Epithelial cell of prostate (primary cell): ENCODE measurements at places on chromosomes 6 and 20.

GRCh38 chr6:148445116-148445515 lies 102.5 kb downstream of the SASH1 start:
- no peak for DNase-seq

DNA sequence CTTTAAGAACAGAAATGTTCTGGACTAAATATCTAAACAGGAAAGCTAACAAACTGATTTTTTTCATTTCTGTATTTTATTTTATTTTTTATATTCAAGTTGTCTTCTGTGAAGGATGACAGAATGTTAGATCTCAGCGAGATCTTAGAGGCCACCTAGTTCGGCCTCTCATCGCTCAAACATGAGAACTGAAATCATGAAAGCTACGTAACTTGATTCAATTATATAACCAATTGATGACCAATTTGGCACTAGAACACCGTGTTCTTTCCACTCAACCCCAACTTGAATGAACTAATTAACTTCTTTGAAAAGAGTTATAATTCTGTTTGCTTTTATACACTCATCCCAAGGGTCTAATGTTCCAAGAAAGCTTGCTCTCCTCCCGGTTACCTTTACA lies 24.6 kb upstream of the RNF217 start:
- no peak for DNase-seq

GRCh38 chr20:58978351-58979190 lies 2.5 kb upstream of the NELFCD start:
- DNase-seq, result no peak

- DNase-seq, result no peak
Measured at GRCh38 chr20:58017970-58018530, 210.4 kb downstream of the ANKRD60 start.

DNA sequence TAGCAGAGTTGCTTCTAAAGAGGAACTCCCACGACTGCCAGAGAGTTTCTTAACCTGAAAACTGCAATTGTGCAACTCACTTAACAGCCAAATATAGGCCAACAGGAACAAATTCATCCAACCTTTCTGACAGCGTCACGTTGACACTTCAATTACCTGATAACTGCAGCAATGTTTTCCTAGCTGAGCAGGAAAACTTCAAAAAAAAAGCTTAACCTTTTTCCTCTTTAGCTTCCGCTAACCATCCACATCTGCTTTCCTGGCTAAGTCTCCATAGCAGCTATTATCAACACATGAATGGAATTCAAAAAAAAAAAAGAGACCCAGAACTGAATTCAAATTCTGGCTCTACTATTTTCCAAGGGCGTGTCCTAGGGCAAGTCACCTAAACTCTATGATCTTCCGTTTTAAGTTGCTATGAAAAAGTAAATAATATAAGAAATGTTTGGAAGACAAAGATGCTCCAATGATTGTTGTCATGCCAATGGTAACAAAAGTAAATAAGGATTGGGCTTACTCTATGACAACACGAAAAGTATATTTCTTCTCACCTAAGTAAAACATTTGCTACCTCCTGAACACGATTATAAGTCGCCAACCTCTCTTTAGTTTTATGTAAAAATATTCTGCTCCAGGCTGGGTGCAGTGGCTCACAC lies 524.6 kb upstream of the JARID2 start:
- DNase-seq, result no peak

DNA sequence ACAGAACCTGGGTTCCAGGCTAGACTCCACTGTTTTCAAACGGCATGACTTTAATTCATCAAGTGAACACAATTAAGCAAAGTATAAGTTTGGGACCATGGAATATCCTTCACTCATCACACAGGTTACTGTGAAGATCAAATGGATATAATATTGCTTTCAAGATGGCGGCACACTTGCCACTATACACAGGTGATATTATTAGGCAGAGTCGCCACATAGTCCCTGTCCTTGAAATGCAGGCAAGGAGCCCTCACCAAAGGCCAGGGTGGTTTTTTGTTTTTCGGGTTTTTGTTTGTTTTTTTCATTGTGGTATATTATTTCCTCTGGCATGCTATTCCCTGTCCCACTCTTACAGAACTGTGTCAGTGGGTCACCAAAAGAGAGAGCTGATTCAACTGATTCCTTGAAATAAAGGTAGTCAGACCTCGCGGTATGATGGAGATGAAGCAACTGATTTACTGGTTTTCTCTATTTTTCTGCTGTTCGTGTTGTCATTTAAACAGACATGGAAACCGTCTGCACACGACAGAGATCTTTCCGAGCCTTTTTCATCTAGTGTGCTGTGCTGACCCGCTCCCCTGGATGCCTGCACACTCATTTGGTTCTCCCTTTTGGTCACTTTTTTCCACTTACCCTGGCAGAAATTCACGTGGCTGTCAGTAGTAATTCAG lies 29.7 kb downstream of the MYB start:
- DNase-seq, result no peak

DNA sequence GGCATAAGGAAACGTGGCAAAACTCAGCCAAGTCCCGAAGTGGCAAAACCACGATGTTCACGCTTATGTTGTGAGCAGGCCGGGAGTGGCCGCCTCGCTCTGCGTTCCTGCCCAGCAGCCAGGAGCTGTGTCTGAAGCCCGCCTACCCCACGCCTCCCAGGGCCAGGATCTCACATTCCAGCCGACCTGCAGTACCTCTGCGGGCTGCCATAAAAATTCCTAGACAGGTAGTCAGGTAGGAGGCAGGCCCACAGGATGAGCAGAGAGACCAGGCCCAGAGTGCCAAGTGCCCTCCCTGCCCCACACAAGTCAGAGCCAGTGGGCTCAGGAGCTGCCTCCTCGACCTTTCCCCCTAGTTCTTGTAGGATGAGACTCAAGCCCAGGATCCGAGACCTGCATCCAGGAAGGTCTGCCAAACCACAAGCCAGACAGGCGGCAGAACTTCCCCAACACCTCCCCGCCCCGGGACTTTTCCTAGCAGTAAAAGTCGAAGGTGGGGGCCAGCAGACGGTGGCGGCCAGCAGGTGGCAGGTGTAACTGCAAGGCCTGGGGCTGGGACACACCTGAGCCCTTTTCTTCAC lies 16.7 kb downstream of the PMEPA1 start:
- DNase-seq, result peak; percentile 98

- DNase-seq, result no peak
Measured at GRCh38 chr6:31350196-31351032, 6.6 kb downstream of the HLA-B start.

GRCh38 chr6:23003671-23004467 lies 434.5 kb downstream of the HDGFL1 start:
- no peak for DNase-seq

DNA sequence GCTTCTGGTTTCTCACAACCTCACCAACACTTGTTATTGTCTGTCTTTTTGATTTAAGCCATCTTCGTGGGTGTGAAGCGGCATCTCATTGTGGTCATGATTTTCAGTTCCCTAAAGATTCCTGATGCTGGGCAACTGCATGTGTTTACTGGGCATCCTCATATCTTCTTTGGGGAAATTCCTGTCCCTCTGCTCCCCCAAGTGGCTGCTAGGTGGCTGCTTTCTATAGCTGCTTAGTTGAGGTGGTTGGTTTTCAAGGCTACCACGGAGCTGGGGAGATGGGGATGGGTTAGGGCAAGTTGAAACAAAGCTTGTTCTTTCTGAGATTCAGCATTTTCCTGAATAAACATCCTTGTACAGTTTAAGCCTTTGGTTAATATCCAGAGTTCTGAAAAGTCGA lies 403.9 kb upstream of the SULF2 start:
- peak; percentile 41 for DNase-seq

- no peak for DNase-seq
Measured at GRCh38 chr20:7989379-7989778, 30.2 kb downstream of the TMX4 start.

- no peak for DNase-seq
Measured at GRCh38 chr6:63739094-63739687, 103.6 kb downstream of the PHF3 start.

GRCh38 chr20:58438970-58439808 lies 50.2 kb downstream of the VAPB start:
- no peak for DNase-seq

- DNase-seq, result no peak
Measured at GRCh38 chr20:21143194-21143890, 17.5 kb downstream of the KIZ start.

GRCh38 chr6:131210469-131210868 lies 75.2 kb downstream of the AKAP7 start:
- no peak for DNase-seq

- DNase-seq, result no peak
Measured at GRCh38 chr20:642398-643174, 10.4 kb downstream of the SRXN1 start.

- DNase-seq, result no peak
Measured at GRCh38 chr6:52686878-52687699, 16.2 kb downstream of the TMEM14A start.

DNA sequence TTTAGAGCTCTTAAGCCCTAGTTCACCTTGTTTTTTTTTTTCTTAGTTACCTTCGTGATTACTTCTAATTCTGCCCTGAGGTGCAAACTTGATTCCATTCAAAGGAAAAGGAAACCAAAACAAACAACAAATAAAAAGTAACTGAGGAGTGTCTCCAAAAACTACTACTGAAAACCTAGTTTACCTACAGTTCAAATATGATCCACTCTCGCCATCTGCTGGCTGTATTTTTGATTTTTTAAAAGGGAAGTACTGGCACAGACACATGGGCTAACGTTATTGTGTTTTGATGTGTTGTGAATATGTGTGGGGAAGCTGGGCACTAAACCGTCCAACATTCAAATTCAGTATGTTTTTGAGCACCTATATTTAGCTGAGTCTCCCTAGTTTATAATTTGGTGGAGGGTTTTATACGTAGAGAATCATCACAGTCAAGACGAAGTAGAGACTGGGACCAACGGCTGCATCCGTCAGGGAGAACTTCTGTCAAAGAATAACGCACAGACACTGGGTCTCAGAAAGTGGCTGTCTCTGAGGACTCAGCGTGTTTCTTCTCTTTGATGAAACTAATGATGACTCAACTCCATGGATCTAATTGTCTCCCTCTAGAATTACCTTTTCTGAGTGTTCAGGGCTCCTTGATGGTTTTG lies 373.5 kb upstream of the BTBD3 start:
- peak; percentile 27 for DNase-seq
